Activated CD4-positive, alpha-beta memory T cell treated with anti-CD3 and anti-CD28 coated beads for 36 hours (primary cell): ENCODE measurements at places on chromosomes 11 and 22. TPM values are rescaled to one million over a fixed set of nuclear protein-coding genes. Genes with fewer than 3 reads are reported as not detected.
A peak's percentile ranks its signal among the peaks of the same experiment; 100 is the strongest.

- peak; percentile 80 for DNase-seq
Observed at GRCh38 chr22:45863981-45864751, 112.8 kb downstream of the WNT7B start.

DNA sequence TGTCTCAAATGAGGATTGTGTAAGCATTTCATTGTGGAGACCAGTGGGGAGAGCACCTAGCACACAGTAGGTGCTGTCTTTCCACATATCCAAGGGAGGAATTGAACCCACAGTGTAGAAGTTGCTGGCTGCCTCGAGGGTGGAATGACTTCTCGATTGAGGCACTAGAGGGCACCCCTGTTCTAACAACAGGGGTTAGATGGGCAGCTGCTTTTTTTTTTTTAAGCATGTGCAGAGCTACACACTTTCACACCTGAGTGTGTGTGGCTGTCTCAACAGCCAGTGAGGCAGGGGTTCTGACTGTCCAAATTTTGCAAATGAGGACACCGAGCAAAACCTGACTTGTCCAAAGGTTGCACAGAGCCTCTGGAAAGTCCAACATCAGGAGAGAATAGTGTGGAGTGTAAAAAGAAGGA, 118.2 kb upstream of the CRYBB3 start:
- peak; percentile 72 for DNase-seq

- DNase-seq, result peak; percentile 38
Observed at GRCh38 chr11:44634401-44635281, 69.2 kb downstream of the CD82 start.

- DNase-seq, result peak; percentile 14
Observed at GRCh38 chr22:35315855-35316745, 16.4 kb downstream of the TOM1 start.

Gene OR10A2
- not detected for total RNA-seq

DNA sequence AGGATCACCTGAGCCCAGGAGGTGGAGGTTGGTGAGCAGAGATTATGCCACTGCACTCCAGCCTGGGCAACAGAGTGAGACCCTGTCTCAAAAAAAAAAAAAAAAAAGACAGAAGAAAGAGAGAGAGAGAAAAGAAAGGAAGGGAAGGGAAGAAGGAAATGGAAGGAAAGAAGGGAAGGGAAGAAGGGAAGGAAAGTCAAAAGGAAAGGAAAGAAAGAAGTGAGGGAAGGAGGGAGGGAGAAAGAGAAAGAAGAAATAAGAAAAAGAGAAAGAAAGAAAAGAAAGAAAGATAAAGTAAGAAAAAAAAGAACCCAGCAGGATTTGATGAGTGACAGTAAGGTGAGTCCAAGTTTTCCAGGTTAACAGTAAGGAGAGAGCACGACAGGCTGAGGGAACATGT, 19.6 kb downstream of the WBP2NL start:
- no peak for DNase-seq

DNA sequence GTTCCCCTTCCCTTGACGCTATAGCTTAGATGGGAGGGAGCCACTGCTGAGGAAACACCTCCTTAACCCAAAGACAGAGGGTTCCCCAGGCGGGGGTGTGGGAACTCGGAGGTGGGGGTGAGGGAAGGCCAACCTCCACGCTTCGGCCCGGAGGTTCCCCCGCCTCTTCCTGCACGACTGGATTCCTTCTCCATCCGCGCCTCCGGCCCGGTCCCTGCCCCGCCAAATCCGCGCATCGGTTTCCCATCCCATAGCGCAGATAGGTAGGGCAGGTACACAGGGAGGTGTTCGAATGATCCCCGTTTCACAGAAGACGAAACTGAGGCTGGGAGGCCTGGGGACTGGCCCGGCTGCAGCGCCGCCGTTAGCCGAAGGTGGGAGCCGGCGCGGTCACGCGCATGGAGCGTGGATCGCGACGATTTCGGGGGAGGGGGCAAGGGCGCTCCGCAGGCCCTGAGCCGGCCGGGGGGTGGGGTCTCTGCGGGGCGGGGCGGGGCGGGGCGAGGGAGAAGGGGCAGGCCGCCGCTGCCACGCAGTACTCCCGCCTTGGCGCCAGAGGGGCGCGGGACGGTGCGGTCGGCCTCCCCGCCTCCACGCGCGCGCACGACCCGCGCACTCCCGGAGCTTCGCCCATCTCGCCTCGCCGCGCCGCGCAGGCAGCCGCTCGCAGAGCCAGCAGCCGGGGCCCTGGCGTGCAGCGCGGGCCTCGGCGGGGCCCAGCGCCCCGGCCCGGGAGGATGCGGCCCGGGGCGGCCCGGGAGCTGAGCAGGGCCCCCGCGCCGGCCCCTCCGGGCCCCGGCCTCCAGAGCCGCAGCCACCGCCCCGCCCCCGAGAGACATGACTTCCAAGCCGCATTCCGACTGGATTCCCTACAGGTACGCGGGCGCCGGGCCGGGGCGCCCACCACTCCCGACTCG, at the start of gene TUB:
TUB (plus strand) TSS at position 538 of the 917 bp plus-strand sequence; CDS start at position 838, 300 bp downstream.
- peak; percentile 13 for DNase-seq

Gene SLC29A2
- 10.6 TPM for total RNA-seq

GRCh38 chr11:114304065-114304464, 7.9 kb downstream of the NNMT start:
- no peak for DNase-seq

- DNase-seq, result no peak
Observed at GRCh38 chr11:122210367-122210997, 94.5 kb upstream of the BLID start.

GRCh38 chr22:48820481-48821345, 1007.0 kb downstream of the BRD1 start:
- no peak for DNase-seq

Gene TM7SF2
- 21.0 TPM for total RNA-seq

Gene ARHGAP8
- total RNA-seq, result 0.73 TPM

GRCh38 chr11:74310857-74311256, 583 bp downstream of the P4HA3 start:
- no peak for DNase-seq

DNA sequence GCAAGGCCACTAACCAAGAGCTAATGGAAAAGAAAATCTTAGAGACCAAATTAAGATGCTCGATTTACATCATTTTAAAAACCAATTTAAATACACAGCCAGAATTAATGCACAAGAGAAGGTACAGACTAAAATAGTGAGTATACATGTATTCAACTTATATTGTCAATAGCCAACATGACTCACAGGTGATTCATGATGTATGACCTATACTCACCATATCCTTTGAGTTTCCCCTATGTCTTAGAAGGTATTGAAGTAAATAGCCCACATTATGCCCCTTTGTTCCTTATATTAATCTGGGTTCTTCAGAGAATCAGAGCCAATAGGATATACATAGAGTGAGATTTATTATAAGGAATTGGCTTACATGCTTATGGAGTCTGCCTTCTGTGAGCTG, 97.5 kb upstream of the ANO3 start:
- no peak for DNase-seq

- peak; percentile 76 for DNase-seq
Observed at GRCh38 chr11:4636962-4637661, at the start of gene OR51D1. OR51D1 (plus strand) TSS chr11:4637477; CDS start chr11:4639791, 2,314 bp downstream.

- no peak for DNase-seq
Observed at GRCh38 chr11:104594228-104594958, 303.9 kb downstream of the CASP12 start.

DNA sequence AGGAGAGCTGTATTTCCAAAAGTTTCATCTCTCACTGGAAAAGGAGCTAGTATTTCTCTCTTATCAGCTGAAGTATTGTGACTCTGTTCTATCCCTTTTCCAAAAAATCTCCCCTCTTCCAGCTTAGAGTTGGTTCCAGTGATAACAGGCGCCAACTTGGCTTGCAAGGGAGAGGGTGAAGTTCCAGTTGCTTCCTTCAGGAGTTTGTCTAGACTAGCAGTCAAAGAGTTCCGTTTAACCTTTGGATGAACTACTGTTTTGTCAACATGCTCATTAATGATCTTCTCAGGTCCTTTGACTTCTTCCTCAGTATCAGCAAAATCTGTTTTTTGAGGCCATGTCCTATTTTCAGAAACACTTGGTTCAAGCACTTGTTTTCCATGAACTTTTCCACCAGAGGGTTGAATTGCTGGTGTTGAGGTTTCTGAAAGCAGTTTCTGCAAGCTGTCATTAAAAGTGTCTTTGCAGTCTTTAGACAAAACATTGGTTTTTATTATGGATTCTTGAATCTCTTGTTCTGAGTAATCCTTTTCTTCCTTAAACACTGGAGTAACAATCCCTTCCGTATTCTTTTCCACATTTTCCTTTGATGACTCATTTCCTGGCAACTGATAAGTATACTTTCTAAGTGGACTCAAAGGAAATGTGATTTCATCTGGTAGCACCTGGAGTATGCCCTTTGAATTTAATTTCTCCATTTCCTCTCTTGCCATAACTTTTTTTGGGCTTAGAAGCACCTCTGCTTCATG, 39.7 kb upstream of the CCDC89 start:
- no peak for DNase-seq

DNA sequence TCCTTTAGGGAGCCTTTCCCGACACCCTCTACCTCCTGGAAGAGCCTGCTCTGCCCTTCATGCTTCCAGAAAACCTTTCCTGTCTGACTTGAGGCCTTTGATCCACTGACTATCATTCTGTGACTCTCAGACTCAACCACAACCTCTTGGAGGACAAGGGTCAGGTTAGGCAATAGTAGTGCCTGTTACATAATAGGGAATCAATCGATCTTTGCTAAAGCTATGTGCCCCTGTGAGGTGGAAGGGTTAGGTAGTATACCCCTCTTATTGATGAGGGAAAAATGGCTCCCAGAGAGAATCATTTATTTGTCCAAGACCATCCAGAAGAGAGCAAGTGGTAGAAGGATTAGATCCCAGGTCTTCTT, 16.2 kb downstream of the KCNC1 start:
- no peak for DNase-seq

DNA sequence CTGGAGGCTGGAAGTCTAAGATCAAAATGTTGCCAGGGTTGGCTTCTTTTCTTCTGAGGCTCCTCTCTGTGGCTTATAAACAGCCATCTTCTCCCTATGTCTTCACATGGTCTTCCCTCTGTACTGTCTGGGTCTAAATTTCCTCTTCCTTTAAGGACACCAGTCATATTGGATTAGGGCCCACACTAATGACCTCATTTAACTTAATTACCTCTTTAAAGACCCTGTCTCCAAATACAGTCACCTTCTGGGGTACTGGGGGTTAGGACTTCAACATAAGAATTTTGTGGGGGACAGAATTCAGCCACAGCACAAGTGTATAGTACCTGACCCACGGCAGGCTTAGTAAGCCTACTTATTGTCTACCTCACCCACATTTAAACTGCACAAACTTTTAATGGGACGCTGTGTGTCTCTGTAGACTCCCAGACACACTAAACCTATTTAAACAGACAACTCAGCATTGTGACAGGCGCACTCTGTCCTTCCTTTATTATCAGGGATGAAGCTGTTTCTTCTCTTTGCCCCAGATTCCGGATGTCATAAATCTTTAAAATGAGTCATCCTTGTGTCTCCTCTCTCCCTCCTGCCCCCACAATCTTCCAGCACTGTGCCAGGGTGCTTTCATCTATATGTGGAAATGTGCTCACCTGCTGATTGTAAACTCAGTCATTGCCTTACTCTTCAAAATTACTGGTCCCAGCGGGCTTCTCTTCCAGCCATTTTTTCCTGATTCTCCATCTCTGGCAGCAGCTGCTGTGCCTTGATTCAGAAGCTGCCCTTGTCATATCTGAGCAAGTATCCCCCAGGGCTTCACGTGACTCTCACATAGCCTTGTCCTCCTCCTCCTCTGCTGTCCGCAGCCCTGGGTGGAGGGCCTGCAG, 5.4 kb upstream of the MAPK8IP1 start:
- no peak for DNase-seq

DNA sequence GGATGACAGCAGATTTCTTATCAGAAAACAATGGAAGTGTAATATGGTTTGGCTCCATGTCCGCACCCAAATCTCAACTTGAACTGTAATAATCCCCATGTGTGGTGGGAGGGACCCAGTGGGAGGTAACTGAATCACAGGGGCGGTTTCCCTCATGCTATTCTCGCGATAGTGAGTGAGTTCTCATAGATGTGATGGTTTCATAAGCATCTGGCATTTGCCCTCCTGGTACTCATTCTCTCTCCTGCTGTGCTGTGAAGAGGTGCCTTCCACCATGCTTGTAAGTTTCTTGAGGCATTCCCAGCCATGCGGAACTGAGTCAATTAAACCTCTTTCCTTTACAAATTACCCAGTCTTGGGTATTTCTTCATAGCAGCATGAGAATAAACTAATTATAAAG, 81.0 kb upstream of the SCUBE2 start:
- DNase-seq, result no peak

Gene CD6
- total RNA-seq, result 279 TPM

- DNase-seq, result no peak
Observed at GRCh38 chr11:5232821-5233220, 1.5 kb downstream of the HBD start.

DNA sequence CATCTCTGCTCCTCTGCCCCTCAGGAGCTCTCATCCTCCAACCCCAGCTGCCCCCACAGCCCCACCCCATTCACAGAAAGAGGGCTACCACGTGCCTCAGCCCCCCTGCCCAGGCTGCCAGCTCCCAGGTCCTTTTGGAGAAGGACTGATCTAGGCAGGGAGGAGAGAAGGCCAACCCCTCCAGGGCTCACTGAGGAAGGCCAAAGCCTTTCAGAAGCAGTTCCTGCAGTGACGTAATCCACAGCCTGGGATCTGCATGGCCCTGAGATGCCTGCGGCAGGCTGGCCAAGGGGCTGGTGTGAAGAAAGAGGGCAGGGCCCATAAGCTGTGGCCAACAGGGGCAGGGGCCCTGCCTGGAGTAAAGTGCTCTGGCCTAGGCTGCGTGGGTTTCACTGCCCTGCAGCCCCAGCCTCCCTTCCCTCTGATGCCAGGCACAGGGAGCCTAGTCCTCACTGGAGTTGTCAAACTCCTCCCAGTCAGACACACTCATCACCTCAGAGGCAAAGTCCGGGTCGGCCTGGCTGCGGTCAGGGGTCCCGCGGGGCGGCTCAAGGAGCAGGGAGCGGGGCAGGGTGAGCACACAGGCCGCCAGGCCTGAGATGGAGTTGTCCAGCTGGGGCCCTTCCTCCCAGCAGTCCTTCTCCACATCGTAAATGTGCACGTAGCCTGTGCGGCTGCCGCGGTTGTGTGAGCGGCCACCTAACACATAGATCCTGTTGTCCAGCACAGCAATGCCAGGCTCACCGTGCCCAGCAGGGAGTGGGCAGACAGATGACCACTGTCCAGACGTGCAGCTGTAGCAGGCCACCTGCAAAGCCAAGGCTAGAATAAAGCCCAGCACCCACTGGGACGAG, 4.2 kb upstream of the SCARF2 start:
- no peak for DNase-seq

GRCh38 chr11:119167933-119168332, 592 bp upstream of the NLRX1 start:
- DNase-seq, result no peak

Gene ANO5
- not detected for total RNA-seq

- no peak for DNase-seq
Observed at GRCh38 chr11:26947379-26947844, 46.5 kb upstream of the FIBIN start.

DNA sequence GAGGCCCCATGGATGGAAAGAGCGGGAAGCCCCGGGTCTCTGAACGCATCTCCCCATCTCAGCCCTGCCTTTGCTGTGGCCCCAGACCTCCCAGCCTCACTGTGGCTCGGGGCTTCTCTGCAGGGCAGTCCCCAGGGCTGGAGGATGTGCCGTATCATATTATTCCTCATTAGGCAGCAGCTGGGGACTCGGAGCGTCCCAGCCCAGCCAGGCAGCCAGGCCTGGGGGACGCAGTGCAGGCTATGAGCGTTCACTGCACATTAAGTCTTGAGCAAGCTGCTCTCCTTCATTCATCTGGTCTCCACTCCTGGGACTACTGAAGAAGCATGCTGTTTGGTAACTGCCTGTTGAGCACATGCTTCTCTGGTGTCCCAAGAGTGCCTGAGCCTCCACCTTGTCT, 226.8 kb upstream of the TBCEL start:
- DNase-seq, result no peak
